Mucosa of gallbladder (tissue), 1 donor: ENCODE measurements at places on chromosomes 13 and 19. TPM values are rescaled to one million over a fixed set of nuclear protein-coding genes. Genes with fewer than 3 reads are reported as not detected.

KCNN4 gene
- 10.5 TPM for total RNA-seq

SHC2 gene
- 139 TPM for total RNA-seq

DNA sequence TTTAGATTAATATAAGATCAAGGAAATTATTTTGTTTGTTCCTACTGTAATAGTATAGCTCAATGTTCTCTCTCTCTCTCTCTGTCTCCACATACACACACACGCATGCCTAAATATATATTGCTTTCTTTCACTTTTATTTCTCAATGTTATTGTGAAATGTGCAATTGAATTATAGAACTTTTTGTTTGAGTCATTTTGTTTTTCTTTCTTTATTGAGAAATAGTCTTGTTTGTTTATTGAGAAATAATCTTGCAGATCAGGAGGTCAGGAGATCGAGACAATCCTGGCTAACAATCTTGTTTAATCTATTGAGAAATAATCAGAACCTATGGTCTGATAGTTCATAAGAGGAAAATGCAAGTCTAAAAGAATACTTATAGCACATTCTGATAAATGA is 1581.3 kb downstream of the EFNB2 start:
- no peak for DNase-seq

DNA sequence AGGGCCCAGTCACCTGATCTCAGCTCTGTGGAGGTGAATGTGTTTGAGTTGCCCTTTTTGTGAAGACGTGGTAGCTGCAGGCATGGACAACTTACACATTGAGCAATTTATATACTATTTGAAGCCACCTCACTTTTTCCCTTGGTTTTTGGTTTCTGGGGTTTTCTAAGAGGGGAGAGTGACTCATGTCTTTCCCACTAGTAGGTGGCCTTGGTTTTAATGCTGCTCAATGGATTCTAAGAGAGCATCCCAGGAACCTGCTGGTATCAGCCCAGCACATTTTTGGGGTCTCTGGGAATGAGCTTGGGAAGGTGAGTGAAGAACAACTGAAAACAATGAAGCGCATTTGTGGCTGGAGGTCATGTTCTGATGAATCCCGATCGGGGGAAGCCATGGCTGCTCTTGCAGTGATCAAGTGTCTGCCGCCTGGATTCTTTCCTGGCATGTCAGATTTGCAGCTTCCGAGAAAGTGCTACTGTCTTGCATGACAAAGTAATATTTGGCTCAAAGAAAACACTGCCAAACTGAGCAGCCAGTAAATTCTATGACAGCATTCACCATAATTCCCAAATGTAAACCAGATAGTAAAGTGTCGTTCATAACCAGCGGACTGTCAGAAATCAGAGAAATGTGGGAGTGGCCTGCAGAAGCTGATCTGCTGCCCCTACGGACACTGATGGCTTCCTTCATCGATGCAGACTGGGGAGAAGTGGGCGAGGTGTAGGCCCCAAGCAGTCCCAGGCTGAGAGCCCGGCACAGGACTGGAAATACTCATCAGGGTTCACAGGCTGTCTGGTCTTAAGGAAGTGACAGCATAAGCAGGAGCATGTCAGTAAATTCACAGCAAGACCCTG is 98.7 kb downstream of the COL4A2 start:
- no peak for DNase-seq
